Activated CD4-positive, alpha-beta T cell treated with anti-CD3 and anti-CD28 coated beads for 24 hours (primary cell): ENCODE measurements at places on chromosomes 12 and 14.
A peak's percentile ranks its signal among the peaks of the same experiment; 100 is the strongest.

DNA sequence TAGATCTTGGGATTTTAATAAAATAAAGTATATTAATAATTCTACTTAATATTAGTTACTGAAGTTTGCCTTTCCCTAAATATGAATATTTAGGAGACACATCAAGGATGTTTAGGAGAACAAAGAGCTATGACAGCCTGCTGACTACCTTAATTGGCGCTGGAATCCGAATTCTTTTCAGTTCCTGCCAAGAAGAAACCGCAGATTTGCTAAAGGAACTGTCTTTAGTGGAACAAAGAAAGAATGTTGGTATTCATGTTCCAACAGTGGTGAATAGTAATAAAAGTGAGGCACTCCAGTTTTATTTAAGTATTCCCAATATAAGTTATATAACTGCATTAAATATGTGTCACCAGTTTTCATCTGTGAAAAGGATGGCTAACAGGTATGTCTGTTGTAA is 54.5 kb downstream of the MIS18BP1 start:
- no peak for DNase-seq

- DNase-seq, result no peak
Measured at GRCh38 chr14:20684662-20685456, 499 bp downstream of the RNASE4 start.

DNA sequence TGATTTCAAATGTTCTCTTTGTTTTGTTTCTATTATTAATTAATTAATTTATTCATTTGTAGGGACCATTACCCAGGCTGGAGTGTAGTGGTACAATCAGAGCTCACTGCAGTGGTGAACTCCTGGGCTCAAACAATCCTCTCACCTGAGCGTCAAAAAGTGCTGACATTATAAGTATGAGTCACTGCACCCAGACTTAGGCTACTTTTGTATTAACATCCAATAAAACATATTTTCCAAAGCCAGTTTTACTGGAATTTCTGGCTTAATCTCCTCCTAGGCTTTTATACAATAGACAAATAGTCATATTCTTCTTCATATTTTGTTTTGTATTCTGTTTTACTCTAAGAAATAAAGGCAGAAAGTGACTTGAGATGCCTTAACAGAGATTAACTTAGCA is 749.6 kb downstream of the SLC16A7 start:
- no peak for DNase-seq

- DNase-seq, result no peak
Measured at GRCh38 chr12:100493396-100494012, 19.8 kb downstream of the NR1H4 start.

GRCh38 chr12:14191612-14192011 is 173.9 kb upstream of the ATF7IP start:
- DNase-seq, result no peak

DNA sequence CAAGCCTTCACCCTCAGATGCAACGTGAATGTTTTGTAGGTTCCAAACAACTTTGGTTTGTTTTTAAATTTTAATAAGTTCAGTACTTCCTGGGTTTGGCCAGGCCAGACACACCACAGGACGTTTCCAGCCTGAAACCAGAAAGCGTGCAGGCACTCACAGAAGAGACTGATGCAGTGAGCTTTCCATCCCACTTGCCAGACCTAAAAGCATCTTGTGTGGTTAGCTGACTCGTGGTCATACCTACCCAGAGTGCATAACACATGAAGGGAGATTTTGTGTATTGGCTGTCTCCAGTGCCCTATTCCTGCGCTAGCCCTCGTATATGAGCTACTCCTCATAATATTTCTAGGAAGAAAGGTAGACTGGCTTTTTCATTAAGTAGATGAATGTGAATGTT is 297.3 kb upstream of the FAR2 start:
- no peak for DNase-seq

- no peak for DNase-seq
Measured at GRCh38 chr14:75609116-75609515, 30.7 kb downstream of the FLVCR2 start.

GRCh38 chr14:34721129-34721528 is 6.7 kb upstream of the CFL2 start:
- no peak for DNase-seq

- no peak for DNase-seq
Measured at GRCh38 chr12:65668981-65669695, 155.1 kb upstream of the HMGA2 start.

GRCh38 chr14:68662392-68662791 is 130.5 kb downstream of the ZFP36L1 start:
- DNase-seq, result no peak

DNA sequence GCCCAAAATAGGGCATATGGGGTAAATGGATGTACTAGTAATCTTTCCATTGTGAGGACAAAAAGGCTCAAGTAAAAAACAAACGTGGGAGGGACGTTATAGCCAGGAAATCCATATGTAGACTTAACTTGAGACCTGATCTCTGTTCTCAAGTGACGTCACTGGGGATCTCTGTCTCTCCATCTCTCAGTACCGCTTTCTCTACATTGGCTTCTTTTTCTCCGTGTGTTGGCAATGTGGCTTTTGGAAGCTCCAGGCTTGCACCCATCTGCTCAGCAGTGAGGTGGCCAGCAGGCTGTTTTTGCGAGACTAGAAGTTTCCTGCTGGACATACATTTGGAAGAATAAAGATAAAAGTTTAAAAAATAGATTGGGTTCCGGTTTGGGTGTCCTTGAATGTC is 66.0 kb upstream of the NRXN3 start:
- no peak for DNase-seq

- DNase-seq, result no peak
Measured at GRCh38 chr12:12180575-12180974, 86.3 kb downstream of the LRP6 start.

GRCh38 chr12:116506697-116507064 is 52.5 kb upstream of the MAP1LC3B2 start:
- DNase-seq, result no peak

DNA sequence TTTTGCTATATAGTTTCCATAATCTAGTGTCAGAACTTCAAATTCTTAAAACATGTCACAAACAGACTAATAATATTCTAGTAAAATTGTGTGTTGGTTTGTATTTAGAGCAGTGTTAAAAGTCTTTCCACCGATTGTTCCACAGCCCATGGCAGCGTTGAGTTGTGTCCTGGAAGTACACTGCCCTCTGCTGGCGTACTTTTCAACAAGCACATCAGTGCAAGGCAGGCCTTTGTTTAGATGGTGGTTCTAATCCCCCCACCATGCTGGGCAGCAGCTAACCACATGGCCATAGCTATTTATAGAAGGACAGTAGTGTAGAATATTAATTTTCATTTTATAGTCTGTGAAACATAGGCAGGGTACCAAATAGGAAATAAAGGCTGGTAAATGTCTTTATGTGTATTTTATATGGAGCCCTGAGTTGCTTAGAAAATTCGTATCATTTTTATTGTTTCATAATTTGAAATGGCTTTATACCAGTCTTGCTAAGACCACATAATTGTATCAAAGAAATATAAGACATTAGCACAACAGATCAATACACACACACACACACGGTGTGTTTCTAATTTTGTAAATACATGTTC is 235.4 kb downstream of the SEC23A start:
- DNase-seq, result peak; percentile 32

GRCh38 chr12:42486407-42486806 is 103.1 kb downstream of the PRICKLE1 start:
- DNase-seq, result no peak

- no peak for DNase-seq
Measured at GRCh38 chr12:6613015-6613775, 6.0 kb upstream of the CHD4 start.

DNA sequence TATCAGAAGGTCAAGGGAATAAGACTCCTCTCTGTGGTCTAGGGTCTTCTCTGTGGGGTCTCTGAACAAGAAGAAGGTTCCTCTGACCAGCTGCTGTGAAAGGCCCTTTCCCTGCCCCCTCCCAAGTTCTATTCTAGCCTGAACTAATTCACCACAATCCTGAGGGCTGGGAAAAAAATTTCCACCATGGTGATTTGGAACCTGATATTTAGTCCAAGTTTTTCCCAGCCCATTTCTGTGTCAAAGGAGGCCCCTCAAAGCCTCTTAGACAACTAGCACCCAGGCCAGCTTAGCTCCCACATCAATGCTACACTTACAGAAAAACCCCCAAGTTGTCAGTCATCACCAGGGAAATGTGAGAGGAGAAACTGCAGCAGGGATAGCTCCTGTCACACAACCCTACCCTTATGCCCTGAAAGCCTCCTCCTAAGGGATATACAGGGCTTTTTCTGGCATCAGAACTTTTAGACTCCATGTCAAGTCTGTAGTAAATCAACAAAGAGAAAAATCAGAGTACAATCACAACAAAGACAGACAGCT is 4.5 kb downstream of the FMNL3 start:
- no peak for DNase-seq

- no peak for DNase-seq
Measured at GRCh38 chr14:103749860-103750259, 34.2 kb downstream of the ZFYVE21 start.

- DNase-seq, result no peak
Measured at GRCh38 chr14:56185992-56186391, 67.8 kb downstream of the PELI2 start.

- DNase-seq, result no peak
Measured at GRCh38 chr12:52976574-52977071, 27.7 kb downstream of the KRT18 start.

DNA sequence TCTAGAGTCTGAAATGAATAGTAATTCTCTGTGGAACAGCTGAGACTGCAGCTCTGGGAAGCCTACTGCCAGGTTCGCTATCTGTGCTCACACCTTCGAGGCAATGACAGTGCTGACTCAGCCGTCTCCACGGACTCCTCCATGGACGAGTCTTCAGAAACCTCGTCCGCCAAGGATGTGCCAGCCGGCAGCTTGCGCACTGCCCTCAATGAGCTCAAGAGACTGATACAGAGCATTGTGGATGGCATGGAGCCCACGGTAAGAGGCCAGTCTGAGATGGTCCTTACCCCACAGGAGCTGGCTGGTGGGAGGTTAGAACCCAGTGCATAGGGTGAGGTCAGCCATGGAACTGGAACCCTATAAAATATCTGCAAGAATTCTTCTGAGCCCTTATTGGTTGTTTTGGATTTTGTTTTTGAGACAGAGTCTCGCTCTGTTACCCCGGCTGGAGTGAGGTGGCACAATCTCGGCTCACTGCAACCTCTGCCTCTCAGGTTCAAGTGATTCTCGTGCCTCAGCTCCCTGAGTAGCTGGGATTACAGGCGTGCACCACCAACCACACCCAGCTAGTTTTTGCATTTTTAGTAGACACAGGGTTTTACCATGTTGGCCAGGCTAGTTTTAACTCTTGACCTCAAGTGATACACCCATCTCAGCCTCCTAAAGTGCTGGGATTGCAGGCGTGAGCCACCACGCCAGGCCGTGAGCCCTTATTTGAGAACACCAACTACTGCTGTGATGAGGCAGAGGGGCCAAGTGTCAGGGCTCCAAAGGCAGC is 43.9 kb downstream of the RAB35 start:
- no peak for DNase-seq

GRCh38 chr12:62252576-62252975 is 7.6 kb upstream of the USP15 start:
- no peak for DNase-seq

GRCh38 chr12:113962733-113963132 is 3.4 kb downstream of the RBM19 start:
- DNase-seq, result no peak

DNA sequence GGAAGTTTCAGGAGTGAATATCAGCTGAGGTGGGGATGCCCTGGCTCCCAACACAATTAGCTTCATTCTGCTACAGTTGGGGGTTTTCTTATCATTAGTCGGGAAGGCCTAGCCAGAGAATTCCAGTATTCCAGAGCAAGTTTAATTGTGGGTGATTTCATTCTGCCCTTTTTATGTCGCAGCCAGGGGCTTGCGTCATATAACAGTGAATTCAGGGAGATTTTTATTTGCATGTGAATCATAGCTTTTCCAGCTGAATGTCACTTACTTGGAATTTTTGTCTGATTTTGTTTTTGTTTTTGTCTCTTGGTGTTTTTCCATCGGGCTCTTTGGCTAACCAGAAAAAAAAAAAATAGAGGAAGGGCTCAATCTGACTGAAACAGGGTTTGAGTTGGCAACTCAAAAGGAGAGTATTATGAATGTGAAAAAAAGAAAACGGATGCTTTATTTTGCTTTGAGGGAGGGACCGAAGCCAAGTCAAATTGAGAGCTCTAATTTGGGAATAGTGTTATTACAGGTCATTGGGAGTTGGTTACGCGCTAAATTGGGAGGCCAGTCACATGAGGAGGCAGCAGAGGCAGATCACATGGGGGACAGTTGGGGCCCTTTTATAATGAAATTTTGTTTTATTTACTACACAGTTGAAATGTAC is 119.4 kb downstream of the SAMD4A start:
- no peak for DNase-seq

GRCh38 chr12:54393207-54393609 is 8.7 kb upstream of the ZNF385A start:
- DNase-seq, result no peak

- no peak for DNase-seq
Measured at GRCh38 chr14:67436006-67436866, 24.3 kb upstream of the PLEK2 start.

- DNase-seq, result no peak
Measured at GRCh38 chr12:530308-530707, 70.6 kb downstream of the B4GALNT3 start.

- DNase-seq, result no peak
Measured at GRCh38 chr12:52739963-52740362, 36.6 kb upstream of the KRT77 start.

DNA sequence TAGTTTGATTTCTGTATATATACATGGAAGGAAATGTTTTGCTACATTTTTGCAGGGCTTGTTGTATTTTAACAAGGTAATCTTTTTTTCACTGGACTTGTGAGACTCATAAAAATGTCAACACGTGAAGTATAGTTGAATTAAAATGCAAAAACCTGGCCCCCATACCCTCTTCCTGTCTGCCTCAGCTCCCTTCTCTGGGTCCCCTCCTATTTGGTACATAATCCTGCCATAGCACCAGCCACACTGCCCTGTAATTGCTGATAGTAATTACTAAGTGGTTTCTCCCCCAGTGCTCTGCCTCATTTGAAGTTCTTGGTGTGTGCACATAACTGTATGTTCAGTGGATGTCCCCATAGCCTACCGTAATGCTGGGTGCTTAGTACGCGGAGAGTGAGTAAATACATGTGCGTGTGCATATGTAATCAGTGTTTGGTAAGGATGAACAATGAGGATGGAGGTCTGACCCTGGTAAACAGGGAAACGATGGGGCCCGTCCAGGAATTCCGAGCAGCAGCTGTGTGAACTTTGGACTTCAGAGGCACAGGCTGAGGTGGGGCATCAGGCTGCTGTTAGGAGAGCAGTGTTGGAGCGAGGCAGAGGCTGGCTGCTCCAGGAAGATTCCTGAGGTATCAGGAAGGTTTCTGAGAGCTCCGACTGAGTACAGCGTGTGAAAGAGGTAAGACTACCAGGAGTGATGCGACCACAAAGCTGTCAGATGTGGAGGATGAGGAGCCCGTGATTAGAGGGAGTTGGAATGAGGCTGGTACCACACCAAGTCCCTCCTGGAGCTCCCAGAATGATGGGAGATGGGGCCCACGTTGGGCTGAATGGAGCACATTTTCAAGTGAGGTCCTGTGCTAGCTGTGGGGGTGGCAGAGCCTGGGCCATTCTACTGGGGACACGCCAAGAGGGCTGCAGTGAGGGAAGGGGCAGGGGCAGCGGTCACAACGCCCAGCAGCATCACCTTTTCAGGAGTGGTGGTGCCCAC is 106.8 kb downstream of the PELI2 start:
- no peak for DNase-seq

- DNase-seq, result no peak
Measured at GRCh38 chr14:102210421-102211042, 70.8 kb downstream of the WDR20 start.

GRCh38 chr12:64691795-64692583 is 67.2 kb downstream of the GNS start:
- no peak for DNase-seq
